HEK293T (cell line): ENCODE measurements at places on chromosomes 7 and 10.

- DNase-seq: no peak
Observed at GRCh38 chr10:88062385-88062784, 199.0 kb downstream of the PTEN start.

DNA sequence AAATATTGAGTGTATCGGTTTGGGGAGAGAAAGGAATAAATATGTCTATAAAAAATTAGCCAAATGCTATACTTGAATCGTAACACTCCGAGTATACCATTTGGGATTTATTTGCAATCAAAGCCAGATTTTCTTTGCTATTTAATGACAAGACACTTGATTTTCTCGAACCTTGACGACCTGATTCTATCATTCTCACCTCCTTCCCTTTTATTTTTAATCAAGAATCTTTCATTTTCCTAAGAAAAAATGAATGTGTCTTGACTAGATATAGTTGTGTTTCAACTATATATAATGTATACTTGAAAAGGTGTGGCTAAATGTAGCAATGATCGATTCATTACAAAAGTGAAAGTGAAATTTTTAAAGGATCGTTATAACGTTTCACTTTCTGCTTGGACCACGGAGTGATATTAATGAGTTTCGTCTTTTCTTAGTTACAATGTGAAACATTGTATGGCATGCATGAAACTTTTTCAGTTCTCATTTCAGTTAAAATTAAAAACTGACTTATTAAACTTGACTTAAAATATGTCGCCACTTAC lies 562 bp downstream of the NUB1 start:
- no peak for DNase-seq

DNA sequence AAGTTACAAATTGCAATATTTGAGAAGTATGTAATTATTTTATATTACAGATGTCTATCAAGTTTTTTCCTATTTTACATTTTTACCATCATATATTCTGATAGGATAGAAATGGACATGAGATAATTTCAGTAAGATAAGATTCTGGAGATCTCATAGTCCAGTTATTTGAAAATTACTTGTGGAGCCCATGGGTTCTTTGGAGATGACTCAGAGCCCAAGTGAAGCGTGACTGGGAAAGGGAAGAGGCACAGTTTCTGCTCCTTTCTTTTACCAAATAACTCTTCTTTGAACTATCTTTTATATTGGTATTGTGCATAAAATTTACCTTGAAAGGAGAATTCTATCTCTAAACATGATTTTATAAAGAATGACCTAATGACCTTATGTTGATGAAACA lies 2.4 kb downstream of the CD36 start:
- no peak for DNase-seq

GRCh38 chr7:157309988-157310668 lies 26.7 kb upstream of the DNAJB6 start:
- no peak for DNase-seq

DNA sequence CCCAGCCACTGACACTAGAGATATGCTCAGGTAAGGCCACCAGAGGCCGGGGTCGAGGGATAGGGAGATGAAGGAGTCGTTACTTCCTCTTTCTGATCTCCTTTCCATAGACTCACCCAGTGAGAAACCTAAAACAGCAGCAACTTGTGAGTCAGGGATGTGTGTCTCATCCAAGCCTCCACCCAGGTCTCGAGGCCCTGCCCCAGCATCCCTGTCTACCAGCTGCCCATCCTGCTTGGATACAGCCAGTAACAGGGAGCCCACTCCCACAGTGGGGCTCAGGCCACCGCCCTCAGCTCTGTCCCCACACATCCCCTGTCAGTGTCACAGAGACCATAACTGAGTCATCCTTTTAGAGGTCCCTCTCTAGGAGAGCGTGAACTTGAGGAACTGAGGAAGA lies 49.6 kb upstream of the CHST15 start:
- no peak for DNase-seq

DNA sequence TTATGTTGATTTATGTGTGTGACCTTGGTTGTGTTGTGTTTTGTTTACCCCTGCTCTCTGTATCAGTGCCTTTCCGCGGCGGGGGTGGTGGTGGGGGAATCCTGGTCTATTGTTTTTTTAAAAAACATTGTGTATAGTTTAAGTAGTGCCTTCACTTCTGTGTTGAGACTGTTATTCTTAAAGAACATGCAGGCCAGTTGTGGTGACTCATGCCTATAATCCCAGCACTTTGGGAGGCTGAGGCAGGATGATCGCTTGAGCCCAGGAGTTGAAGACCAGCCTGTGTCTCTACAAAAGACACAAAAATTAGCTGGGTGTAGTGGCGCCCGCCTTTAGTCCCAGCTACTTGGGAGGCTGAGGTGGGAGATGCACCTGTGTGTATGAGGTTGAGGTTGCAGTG lies 429.0 kb upstream of the LRGUK start:
- DNase-seq: no peak

DNA sequence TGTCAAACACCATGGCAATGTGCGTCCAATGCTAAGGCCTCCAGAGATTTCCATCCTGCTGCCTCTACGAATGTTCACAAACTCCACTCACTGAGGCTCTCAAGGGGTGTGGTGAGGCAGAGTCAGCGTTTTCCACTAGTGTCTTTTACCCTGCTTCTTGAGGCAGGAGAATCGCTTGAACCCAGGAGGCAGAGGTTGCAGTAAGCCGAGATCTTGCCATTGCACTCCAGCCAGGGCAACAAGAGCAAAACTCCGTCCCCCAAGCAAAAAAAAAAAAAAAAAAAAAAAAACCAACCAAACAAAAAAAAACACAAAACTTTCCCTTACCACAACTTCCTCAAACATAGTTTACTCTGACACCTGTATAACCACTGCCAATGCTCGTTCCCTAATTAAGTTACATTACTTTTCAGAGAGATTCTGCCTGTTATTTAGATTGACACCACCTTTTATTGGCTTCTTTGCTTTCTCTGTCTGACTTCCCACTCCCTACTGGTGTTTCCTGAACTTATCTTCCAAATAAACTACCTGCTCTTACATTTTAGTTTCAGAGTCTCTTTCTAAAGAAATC lies 102.1 kb upstream of the ZNF746 start:
- DNase-seq: no peak

GRCh38 chr7:47330026-47330425 lies 251.9 kb downstream of the TNS3 start:
- DNase-seq: no peak

- no peak for DNase-seq
Observed at GRCh38 chr7:151829707-151830106, 47.2 kb downstream of the PRKAG2 start.

DNA sequence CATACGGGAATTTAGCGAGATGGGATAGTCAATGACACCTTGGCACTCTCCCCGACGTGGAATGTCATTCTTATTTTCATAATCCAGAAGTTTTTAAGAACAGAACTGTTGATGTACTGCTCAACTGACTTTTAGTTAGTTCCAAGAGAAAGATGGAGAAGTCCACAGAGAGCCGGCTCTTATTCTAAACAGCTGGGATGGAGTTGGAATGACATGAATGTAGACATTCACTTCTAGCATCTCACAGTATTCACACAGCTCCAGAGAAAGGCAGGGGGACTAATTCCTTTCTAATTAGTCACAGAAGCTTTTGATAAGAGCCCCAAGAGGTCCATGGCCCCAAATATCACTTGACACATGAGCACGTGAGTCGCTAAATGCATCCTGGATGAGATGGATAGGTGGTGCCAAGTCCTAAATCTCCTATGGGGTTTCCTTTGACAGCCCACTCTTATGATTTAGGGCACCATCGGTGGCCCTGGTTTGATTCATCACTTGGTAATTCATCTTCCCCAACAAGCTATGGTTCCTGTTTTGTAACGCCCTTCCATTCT lies 420.3 kb upstream of the AUTS2 start:
- DNase-seq: no peak

- DNase-seq: no peak
Observed at GRCh38 chr10:86900955-86901354, 56.5 kb downstream of the MMRN2 start.

DNA sequence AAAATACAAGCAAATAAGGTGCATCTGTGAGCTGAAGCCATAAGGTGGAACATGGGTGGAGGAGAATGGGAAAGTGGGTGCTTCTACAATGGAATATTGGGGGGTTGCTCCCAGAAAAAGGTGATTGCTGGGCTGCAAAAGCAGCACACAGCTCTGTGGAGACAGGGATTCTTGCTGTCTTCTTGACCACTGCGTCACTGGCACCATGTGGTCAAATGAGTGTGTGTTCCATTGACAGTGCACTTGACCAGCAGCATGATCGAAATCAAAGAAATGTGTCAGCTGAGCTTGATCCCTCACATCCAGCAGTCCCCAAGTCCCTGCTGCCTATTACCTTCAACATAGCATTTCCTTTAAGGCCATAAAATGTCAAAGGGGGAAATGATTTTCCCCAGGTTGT lies 56.2 kb downstream of the GPR26 start:
- DNase-seq: no peak

DNA sequence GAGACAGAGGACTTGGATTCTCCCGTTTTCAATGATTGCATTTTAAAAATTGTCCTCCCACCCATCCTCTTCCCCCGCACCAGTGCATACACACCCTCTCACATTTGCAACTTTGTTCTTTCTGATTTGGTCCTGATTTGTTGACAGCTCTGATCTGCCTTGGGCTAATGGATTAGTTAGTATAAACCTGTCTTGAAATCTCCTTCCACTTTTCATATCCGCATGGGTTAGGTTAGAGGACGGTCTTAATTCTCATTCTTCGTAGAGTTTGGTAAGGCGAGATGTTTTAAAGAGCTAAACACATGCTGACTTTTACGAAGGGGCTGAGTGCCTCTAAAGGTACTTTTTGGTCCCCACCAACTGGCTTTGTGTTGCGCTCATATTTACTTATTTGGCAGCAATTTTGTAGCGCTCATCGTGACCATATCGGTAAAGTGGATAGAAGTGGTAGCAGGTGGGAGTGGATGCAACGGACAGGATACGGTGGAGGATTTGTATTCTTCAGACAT lies 1.1 kb downstream of the AHR start:
- DNase-seq: no peak

GRCh38 chr7:24842029-24842428 lies 84.8 kb upstream of the GSDME start:
- DNase-seq: no peak

DNA sequence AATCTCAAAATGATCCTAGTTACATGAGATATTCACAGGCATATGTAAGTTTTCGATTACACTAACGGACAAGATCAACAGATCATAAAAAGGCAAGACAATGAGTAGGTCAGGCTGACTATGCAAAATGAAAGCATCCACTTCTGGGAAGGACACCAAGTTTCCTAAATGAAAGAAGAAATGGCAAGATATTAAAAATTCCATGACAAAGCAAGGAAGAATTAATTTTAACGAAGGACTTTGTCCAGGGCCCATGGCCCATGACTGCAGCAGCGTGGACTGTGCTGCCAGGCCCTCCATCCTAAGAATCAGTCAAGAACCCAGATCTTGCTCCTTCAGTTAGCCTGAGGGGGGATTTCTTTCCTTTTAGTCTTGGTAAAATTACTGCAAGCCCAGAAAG lies 182.4 kb upstream of the FRMD4A start:
- DNase-seq: no peak

GRCh38 chr10:121665809-121666208 lies 67.6 kb upstream of the FGFR2 start:
- no peak for DNase-seq

GRCh38 chr7:81140775-81141174 lies 221.9 kb upstream of the SEMA3C start:
- no peak for DNase-seq

DNA sequence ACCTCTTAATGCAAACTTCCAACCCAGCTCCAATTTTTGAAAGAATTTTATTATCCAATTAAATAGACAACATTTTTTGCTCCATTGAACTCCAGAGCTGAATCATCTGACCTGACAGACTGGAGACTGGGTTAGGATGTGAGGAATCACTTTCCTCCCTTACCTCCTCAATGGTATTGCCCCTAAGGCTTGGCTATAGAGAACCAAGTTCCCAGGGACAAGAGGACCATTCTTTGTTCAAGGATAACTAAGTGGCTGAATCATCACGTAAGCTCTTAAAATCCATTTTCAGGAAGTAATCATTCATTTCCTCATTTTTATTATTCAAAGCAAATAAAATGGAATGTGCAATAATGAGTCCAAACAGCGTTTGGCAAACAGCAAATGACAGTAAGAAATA lies 335.1 kb downstream of the GATA3 start:
- DNase-seq: no peak
